CD8-positive, alpha-beta T cell (primary cell): ENCODE measurements at places on chromosomes 12 and 14.

GRCh38 chr12:112032292-112032691 lies 19.1 kb downstream of the ERP29 start:
- DNase-seq, result no peak

- no peak for DNase-seq
Observed at GRCh38 chr14:76509311-76509710, 133.4 kb downstream of the ESRRB start.

DNA sequence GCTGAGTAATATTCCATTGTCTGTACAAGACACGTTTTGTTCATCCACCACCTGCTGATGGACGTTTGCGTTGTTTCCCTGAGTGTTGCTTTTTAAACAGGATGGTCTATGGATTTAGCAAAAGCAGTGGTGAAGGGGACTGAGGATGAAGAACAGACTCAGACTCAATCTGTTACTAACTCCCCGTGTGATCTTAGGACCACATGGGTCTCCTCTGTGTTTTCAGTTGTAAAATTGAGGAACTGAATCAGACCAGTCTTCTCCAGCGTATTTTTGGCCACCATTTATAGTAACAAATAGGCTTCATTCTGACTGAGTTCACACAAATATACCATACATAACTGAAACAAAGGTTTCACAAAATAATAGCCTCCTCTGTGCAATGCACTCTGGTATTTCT lies 85.6 kb downstream of the FOXN3 start:
- no peak for DNase-seq

DNA sequence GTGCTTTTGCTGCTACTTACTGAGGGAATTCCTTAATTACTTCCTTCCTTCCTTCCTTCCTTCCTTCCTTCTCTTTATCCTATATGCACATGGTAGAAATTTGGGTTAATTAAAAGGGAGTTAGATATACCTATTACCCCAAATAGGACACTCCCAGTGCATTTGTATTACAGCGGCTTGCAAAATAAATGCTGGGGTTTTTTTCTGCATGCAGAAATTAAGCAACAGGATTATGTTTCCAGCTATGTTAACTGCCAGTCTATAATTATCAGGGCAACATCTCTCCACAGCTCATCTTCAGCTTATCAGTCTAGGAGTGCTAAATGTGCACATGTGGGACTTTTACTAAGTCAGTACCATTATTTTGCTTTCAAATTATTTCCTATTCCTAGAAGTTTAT lies 132.9 kb upstream of the SLC35F4 start:
- DNase-seq, result no peak

DNA sequence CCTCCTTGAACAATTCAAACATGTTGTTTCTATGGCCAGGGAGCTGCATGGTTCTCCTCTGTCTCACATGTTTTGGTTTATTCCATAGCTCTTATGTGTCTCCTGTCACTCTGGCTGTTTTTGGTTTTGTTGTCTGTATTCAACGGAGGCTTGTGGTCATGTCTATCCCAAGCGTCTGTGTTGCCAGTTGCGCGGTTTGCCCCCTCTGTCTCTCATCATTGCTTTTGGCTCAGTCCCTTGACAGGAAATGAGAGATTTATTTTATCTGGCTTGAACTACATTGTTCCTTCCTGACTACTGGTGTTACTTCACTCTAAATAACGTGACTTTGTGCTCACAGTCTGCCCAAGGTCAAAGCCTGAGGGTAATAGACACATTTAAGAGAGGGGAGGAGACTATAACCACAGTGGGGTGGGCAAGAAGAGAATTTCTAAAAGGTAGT lies 96.4 kb upstream of the SOX5 start:
- DNase-seq, result no peak
